Cortex of kidney (tissue), 1 donor: ENCODE measurements at places on chromosomes 6 and 20.

GRCh38 chr6:44898296-44898930 is 429.7 kb upstream of the RUNX2 start:
- DNase-seq, result no peak

- no peak for DNase-seq
Measured at GRCh38 chr6:20211037-20211940, 980 bp downstream of the MBOAT1 start.

DNA sequence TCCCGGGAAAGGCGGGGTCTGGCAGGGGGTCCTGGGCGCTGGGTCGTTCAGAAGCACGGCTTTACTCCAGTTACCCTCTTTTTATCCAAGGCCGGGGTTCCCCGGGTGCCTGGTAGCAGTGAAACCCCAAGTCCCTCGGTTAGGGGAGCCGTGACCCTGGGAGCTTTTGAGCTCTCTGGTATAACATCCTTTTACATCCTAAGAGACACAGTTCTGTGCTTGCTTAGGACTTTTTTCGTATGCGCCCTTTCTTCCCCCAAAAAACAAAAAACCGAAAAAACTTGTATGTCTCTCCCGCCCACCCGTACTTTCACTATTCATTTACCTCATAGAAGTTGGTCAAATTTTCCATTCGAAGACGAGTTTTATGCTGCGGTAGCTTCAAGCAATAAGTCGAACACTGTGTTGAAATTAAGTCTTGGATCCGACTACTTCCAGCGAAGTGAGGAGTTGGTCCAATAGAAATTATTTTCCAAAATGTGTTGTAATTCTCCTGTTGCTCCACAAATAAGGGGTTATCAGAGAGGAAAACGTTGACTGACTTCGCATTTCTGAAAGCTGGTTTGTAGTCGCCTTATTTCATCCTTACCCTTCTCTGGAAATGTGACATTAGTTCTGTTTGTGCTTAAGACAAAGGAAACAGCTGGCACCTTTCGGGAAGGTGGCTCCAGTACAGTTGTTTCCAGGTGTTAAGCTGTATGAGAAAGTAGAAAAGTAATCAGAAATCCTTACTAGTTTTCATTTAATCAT is 816 bp upstream of the MAN1A1 start:
- DNase-seq, result no peak

- no peak for DNase-seq
Measured at GRCh38 chr6:11890849-11891248, 112.2 kb upstream of the ADTRP start.

- DNase-seq, result no peak
Measured at GRCh38 chr6:37917566-37917965, 98.0 kb downstream of the ZFAND3 start.

- DNase-seq, result no peak
Measured at GRCh38 chr6:5765141-5765760, 241.5 kb downstream of the NRN1 start.

- no peak for DNase-seq
Measured at GRCh38 chr6:64270083-64270482, 634.5 kb downstream of the PHF3 start.

DNA sequence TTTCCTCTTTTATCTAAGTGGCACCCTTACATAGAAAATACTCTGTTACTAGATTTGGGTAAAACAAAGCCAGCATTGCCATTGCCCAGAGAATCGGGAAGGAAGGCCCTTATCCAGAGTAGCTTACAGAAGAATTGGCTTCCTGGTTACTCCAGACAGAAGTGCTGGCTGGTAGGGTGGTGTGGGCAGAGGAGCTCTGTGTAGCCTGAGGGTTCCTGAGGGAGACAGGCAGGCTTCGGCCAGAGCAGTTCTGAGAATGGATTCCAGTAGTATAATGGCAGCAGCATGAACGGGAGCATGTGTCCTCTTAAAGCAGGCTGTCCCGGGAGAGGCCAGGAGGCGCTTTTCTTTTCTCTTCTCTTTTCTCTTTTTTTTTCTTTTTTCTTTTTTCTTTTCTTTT is 11.9 kb downstream of the CUL9 start:
- no peak for DNase-seq

DNA sequence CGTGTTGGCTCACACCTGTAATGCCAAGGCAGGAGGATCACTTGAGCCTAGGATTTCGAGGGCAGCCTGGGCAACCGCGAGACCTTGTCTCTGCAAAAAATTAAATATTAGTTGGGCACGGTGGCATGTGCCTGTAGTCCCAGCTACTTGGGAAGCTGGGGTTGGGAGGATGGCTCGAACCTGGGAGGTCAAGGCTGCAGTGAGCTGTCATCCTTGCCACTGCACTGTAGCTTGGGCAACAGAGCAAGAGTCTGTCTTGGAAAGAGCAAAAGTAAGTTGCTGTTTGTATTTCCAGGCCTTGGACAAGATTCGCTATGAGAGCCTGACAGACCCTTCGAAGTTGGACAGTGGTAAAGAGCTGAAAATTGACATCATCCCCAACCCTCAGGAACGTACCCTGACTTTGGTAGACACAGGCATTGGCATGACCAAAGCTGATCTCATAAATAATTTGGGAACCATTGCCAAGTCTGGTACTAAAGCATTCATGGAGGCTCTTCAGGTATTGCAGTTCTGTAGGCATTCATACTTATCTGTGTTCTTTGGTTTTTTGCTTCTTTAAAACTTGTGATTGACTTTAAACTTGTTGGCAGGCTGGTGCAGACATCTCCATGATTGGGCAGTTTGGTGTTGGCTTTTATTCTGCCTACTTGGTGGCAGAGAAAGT is 2.3 kb downstream of the HSP90AB1 start:
- no peak for DNase-seq

DNA sequence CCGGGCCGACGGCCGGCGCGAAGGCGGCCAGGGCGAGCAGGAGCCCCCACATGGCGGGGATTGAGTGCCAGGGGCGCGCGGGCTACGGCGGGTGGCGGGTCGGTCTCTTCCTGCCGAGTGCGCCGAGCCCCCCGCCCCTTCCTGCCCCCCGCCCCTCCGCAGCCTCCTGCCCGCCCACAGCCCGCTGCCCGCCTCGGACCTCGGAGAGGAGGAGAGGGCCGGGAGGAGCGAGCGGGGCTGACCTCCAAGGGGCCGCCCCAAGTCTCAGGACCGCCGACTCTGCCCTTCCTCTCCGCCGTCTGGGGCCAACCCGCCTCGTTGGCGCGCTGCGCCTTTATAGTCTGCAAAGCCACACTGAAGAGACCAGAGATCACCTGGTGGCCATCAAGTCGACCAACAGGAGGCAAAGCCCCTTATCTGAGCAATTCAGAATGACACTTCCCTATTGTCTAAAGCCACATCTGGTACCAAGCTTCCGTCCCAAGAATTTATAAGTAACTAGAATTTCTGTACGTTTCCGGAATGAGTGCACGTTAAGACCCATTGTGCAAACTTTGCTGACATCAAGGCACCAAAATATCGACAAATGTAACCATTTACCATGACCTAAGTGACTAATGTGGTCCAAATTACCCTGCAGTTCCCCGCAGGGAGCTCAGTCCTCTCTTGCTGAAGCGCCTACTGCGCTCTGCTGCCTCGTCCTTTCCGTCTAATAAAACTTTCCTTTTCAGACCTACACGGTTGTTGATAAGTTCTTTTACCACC is at the start of gene CPXM1:
CPXM1 (minus strand) TSS at position 107 of the 765 bp plus-strand sequence; CDS start at position 52, 55 bp downstream.
- no peak for DNase-seq
